Thymus (tissue), 14 donors: ENCODE measurements at places on chromosomes 5 and 9. TPM values are rescaled to one million over a fixed set of nuclear protein-coding genes. Genes with fewer than 3 reads are reported as not detected.

NIM1K gene
- total RNA-seq = 0.19 TPM

ZNF782 gene
- 5.2 TPM for total RNA-seq

IL3 gene
- not detected for total RNA-seq

FAM78A gene
- 19.6 TPM for total RNA-seq

SWI5 gene
- total RNA-seq = 25.9 TPM

C9 gene
- total RNA-seq = 0.19 TPM

GRCh38 chr5:14726066-14726838, 61.7 kb downstream of the OTULIN start:
- peaks cover 12% of the 10 kb centered on the region for H3K36me3 ChIP-seq
- H3K4me3 ChIP-seq = no peak overlapping the region
- no peak for DNase-seq

DNA sequence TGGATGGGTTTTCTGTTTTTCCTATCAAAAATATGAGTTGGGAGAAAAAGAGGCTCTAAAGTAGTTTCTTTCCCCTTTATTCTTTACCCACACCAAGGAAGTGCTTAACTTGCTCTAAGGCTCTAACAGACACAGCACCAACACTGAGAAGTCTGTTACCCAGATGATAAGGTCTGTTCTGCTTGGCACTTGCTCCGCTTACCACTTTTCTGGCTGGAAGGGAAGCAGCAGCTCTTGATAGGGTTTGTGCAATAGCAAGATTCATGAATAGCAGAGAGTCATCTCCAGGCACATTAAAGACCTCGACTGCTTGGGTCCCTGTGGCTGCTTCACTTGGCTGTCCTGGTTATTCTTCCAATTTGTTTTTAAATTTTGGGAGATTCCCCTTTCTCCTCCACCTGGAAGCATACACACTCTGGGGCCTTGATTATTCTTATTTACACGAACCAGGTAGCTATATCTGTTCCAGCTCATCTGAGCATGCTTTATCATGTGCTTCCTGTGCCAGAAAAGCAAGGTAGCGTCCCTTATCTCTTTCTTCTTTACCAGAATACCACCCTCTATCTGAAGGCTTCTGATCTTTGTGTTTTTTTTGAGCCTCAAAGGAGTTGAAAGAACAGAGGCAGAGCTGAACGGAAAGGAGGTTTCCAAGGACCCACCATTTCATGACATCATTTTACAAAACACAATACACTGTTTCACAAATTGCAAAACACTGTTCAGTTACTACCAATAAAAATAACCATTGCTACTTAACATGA, 24.8 kb downstream of the PPP3R2 start:
- no peak for DNase-seq
- no peak overlapping the region for H3K4me3 ChIP-seq
- peak overlapping the region; percentile 49 for H3K27ac ChIP-seq
- peaks cover 10% of the 10 kb centered on the region for H3K36me3 ChIP-seq

DNA sequence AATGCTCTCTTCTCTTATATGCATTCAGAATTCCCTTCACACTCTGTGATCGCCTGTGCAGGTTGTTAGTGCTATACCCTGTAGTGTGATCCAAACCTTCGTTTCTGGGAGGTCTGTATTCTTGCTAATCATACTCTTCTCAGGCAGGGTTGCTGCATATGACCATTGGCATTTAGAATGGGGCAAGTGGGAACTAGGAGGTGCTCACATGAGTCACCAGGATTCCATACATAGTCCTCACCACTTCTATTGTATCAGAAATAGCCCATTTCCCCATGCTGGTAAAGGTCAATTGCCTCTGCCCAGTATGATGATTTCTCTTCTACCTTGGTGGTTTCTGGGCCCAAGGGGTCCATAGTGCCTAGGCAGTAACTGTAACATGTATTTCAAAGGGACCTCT, 443.5 kb upstream of the CDH6 start:
- no peak for DNase-seq
- H3K36me3 ChIP-seq = no peaks in the 10 kb centered on the region
- H3K27ac ChIP-seq = no peak overlapping the region
- H3K4me3 ChIP-seq = no peak overlapping the region
- no peaks in the 10 kb centered on the region for H3K4me1 ChIP-seq

GRCh38 chr9:128552153-128552743, at the start of gene SPTAN1:
SPTAN1 (plus strand) TSS chr9:128552587; CDS start chr9:128566741, 14,154 bp downstream.
- H3K4me1 ChIP-seq = peaks cover 38% of the 10 kb centered on the region
- no peaks in the 10 kb centered on the region for H3K36me3 ChIP-seq
- peak within 1 kb of the TSS; percentile 85 for H3K27ac ChIP-seq
- peak within 1 kb of the TSS; percentile 74 for H3K4me3 ChIP-seq
- no peaks in the 10 kb centered on the region for H3K27me3 ChIP-seq
- DNase-seq = peak; percentile 91

DNA sequence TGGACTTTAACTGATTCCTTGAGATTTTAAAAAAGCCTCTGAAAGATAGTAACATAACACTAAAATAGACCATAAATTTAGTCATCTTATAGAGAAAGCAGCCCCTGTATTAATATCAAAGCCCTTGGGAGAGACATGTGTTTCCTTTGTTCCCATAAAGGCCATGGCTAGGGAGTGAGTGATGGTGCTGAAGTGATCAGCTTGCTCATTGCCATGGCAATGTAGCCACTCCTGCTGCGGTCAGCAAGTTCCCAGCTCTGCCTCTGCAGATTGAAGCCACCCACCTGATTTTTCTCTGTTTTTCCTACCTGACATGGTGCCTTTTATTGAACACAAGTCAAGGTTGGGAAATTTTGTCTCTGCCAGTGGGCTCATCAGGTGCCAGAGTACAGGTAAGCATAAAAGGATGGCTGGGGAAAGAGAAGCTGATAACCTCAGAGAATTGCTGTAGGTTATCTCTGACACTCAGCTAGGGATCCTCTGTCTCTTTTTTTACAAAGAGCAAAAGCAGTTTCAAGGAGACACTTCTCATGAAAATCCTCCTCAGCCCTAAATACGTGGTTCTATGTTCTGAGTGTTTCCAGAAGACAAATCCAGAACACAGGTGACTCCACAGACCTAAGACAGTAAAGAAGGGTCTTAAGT, 296.3 kb upstream of the NMUR2 start:
- no peak overlapping the region for H3K4me3 ChIP-seq
- no peak for DNase-seq
- H3K36me3 ChIP-seq = no peaks in the 10 kb centered on the region
- H3K4me1 ChIP-seq = no peaks in the 10 kb centered on the region
- no peaks in the 10 kb centered on the region for H3K27me3 ChIP-seq

- no peak overlapping the region for H3K4me3 ChIP-seq
- no peaks in the 10 kb centered on the region for H3K36me3 ChIP-seq
- no peak overlapping the region for H3K27ac ChIP-seq
- H3K4me1 ChIP-seq = no peaks in the 10 kb centered on the region
- DNase-seq = no peak
Observed at GRCh38 chr9:91038483-91039124, 237.0 kb downstream of the SYK start.

DNA sequence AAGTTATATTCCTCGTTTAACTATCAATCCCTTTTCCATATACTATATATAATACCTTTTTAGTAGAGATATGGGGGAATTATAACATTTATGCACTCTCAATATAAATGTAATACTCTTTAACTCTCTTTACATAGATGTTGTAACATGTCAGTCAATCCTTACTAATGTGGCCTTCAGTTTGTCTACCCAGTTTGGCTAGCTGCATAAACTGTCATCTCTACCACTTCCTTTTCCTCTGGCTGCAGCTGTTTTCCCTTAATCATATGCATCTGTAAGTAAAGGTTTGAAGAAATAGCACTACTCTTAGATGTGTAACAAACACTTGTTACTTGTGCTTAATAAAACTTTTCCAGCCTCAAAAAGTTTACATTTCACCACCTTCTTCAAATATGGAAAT, 13.4 kb downstream of the ABHD17B start:
- H3K4me3 ChIP-seq = no peak overlapping the region
- H3K36me3 ChIP-seq = peaks cover 4% of the 10 kb centered on the region
- H3K27me3 ChIP-seq = no peaks in the 10 kb centered on the region
- peaks cover 51% of the 10 kb centered on the region for H3K4me1 ChIP-seq

- H3K27ac ChIP-seq = no peak overlapping the region
- no peak overlapping the region for H3K4me3 ChIP-seq
- no peaks in the 10 kb centered on the region for H3K4me1 ChIP-seq
- no peak for DNase-seq
Observed at GRCh38 chr5:171462928-171463861, 43.7 kb downstream of the FGF18 start.

DNA sequence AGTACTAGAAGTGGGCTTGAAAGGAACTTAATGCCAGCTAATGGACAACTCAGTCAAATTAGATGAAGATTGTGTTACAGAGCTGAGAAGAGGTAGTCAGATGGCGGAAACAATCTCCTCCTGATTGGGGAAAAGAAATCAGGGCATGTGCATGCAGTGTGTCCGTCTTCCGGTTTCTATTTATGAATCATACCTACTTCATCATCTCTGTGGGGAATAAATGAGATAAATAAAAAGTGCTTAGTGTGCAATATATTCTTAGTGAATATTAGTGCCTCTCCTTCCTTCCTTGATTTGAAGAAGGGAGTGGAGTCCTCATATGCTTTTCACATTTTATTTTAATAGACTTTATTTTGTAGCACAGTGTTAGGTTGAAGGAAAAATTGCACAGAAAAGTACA, 108.7 kb upstream of the NFIL3 start:
- H3K27ac ChIP-seq = no peak overlapping the region
- no peaks in the 10 kb centered on the region for H3K27me3 ChIP-seq
- DNase-seq = no peak
- no peak overlapping the region for H3K4me3 ChIP-seq
- no peaks in the 10 kb centered on the region for H3K36me3 ChIP-seq

- no peaks in the 10 kb centered on the region for H3K27me3 ChIP-seq
- no peak overlapping the region for H3K27ac ChIP-seq
- H3K36me3 ChIP-seq = no peaks in the 10 kb centered on the region
- no peaks in the 10 kb centered on the region for H3K4me1 ChIP-seq
- H3K4me3 ChIP-seq = no peak overlapping the region
- DNase-seq = no peak
Observed at GRCh38 chr9:123843703-123844102, 86.2 kb downstream of the DENND1A start.

- no peak overlapping the region for H3K27ac ChIP-seq
- no peaks in the 10 kb centered on the region for H3K27me3 ChIP-seq
- H3K4me1 ChIP-seq = no peaks in the 10 kb centered on the region
Observed at GRCh38 chr5:36298552-36298951, 3.1 kb downstream of the RANBP3L start.

- H3K36me3 ChIP-seq = no peaks in the 10 kb centered on the region
- H3K4me1 ChIP-seq = no peaks in the 10 kb centered on the region
- no peaks in the 10 kb centered on the region for H3K27me3 ChIP-seq
- H3K4me3 ChIP-seq = no peak overlapping the region
- no peak overlapping the region for H3K27ac ChIP-seq
- DNase-seq = no peak
Observed at GRCh38 chr9:20573023-20573422, 49.3 kb downstream of the MLLT3 start.

- no peaks in the 10 kb centered on the region for H3K27me3 ChIP-seq
- DNase-seq = no peak
- H3K36me3 ChIP-seq = no peaks in the 10 kb centered on the region
- no peaks in the 10 kb centered on the region for H3K4me1 ChIP-seq
Observed at GRCh38 chr5:102815540-102816332, 60.6 kb downstream of the PAM start.

DNA sequence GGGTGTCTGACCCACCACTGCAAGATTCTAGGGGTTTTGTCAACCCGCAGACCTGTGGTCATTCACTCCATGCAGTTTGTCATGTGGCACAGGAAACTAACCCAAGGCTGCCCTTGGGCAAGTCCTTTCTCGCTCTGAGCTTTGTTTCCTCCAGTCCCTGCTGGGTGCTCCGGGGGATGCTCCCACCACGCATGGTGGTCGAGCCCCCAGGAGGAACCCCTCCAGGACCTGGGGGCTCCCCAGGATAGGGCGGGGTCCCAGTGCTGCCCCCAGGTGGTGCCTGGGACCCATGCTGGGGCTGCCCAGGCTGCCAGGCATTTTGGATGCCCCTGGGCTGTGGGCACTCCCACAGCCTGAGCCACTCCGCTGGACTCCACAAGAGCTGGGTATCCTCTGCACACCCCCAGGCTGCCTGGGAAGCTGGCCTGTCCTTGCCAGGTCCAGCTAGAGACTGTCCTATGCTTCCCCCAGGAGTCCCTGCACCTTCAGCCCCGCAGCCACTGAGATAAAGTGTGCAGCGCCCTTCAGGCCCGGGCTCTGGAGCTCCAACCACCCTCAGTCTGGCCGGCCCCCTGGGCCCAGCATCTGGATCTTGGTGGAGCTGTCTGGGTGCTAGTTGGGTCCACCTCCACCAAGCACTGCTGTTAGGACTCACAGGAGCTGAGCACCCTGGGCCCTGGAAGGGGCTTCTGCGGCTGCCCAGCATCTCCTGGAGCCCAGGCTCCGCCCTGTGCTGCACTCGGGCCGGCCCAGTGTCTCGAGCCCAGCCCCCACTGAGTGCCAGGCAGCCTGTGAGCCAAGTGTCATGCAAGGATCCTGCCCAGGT, 104.3 kb downstream of the PHF2 start:
- H3K4me1 ChIP-seq = no peaks in the 10 kb centered on the region
- DNase-seq = no peak
- no peaks in the 10 kb centered on the region for H3K27me3 ChIP-seq
- no peak overlapping the region for H3K4me3 ChIP-seq

- DNase-seq = no peak
- no peaks in the 10 kb centered on the region for H3K27me3 ChIP-seq
- no peak overlapping the region for H3K27ac ChIP-seq
- H3K4me1 ChIP-seq = no peaks in the 10 kb centered on the region
- no peaks in the 10 kb centered on the region for H3K36me3 ChIP-seq
Observed at GRCh38 chr9:90204128-90204831, 438.3 kb downstream of the DIRAS2 start.
